ENCODE measurements at places on chromosomes 11 and 22.

GRCh38 chr22:21948824-21949568, 3.7 kb downstream of the PPM1F start:
- no peak for DNase-seq

GRCh38 chr22:38424525-38425080, 30.4 kb downstream of the KCNJ4 start:
- no peak for DNase-seq

DNA sequence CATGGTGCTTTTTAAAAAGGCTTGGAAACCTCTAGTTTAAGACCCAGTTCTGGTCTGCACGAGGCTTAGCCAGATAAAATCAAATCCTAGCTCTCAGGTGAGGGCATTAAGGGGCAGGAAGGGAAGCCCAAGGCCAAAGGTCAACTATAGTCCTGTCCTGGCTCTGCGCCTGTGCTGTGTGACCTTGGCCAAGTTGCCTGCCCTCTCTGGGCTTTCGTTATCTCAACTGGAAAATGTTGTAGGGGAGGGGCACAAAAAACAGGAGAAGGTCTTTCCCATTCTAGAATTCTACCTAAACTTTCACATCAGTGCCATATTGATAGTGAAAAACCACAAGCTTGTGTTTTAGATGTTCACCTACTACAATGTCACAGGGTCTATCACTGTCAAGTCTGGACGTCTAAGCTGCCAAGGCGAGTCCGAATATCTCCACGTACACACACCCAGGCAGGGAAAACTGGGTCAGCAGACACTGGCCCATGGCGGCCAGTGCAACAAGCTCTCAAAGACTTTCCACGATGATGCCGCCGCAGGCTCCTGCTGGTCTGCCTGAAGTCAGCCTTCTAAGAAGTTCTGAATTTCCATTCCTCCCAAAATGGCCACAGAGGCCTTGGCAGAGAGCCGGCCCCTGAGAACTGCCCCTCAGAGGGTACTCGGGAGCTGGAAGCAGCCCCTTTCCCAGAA, 18.0 kb downstream of the MN1 start:
- no peak for DNase-seq

DNA sequence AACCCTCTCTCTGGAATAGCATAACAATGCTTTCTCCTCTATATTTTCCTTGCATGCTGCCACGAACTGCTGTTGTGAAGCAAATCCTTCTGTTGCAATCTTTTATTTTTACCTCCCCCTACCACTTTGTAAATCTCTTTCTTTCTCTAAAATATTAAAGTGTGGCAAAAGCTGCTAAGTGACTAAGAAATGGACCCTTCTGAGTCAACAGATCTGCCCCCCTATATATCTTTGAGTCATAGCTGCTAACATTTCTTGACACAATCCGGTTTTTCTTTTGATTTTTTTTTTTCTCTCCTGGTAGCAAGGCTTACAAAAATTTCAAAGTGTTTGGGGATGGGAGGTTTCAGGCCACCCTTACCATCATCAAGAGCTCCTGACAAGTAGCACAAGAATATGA, 39.0 kb upstream of the KIRREL3 start:
- no peak for DNase-seq

GRCh38 chr11:131099746-131100145, 183.5 kb upstream of the SNX19 start:
- DNase-seq = no peak

DNA sequence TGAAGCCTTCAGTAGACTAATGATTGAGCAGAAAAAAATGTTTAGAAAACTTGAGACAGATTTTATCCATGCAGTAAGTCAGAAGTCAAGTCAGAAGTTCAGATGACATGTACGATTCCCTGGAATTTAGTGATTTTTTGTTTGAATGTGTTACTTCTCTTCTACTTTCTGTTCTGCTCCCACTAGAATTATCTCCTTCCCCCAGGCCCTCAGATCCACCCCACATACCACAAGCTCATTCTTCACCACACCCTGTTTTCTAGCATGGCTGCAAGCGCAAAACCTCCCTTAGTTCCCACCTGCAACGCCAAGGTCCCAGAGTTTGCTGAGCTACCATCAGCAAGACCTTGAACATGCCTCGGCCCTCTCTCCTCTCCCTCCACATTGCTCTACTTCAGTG, 64.1 kb downstream of the KCNJ1 start:
- DNase-seq = no peak

DNA sequence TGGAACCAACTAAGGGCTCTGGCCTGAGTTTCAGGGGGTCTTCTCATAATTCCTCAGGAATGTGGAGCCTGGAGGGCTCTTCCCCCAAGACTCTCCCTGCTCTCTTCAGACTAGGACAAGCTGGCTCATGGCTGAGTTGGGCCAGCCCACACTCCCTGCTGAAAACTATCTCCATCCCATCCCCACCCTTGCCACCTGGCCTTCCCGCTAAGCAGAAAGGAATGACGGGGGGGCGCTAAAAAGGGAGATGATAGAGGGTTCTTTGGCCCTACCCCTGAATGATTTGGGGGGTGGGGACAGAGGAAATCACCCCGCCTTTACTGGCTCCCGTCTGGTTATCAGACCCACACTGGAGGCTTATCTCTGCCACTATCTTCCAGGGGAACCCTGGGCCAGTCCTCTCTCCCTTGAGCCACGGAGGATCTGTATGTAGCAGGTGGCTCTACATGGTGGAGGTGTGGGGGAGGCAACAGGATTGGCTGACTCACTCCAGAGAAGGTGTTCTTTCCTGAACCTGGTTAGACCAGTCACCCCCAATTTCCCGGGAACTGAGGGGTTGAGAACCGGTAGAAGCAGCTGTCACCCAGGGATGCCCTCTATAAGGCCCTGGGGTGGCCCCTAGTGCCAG, 5.7 kb downstream of the SMTN start:
- no peak for DNase-seq

- DNase-seq = no peak
Observed at GRCh38 chr11:69008737-69009440, 4.2 kb downstream of the MRGPRF start.

DNA sequence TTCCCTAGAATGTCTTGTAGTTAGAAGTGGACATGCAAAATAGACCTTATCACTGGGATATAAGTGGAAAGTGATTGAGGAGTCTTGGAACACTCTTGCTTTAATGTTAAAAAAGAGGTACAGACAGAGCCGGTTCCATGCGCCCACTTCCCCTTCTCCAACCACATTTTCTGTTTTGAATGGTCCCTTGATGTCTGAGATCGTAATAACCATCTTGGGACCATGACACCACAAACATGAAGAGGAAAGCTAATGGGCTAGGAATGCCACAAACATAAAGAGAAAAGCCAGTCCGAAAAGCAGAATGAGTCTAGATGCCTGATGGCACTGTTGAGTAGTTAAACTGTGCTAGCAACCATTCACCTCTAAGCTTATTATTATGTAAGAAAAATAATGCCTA, 54.8 kb upstream of the SPON1 start:
- no peak for DNase-seq

DNA sequence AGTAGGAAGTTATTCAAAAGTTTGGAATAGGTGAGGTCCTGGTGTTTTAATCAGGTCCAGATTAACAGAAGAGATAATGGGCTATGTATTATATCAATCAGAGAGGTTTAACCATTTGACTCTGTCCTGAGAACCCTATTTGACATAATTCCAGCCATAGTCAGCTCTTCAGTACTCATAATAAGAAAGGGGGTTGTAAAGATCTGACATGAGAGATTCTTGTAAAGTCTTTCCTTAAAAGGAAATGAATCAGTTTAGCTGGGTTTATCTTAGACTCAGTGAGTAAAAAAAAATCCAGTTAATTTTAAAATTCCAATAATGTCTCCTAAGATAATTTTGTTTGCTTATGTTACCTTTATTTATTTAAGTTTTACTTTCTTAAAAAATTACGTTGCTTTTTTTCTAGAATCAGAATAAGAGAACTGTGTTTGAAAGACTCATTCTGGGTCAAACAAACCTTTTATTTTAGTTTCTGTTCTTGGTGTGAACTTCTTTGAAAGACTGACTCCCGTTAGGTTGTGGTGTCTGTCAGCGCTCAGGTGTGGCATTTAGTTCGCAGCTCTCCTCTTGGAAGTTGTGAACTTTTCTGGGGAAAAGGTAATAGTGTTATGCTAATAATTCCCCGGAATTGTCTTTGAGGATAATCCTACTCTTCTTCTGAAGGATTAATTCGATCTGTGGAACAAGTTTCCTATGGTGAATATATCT, 20.5 kb downstream of the NUCB2 start:
- DNase-seq = no peak

GRCh38 chr11:34443136-34443535, 4.4 kb downstream of the CAT start:
- no peak for DNase-seq

- DNase-seq = no peak
Observed at GRCh38 chr11:63505857-63506528, at the start of gene LGALS12. Gene LGALS12, plus strand, starts transcription at chr11:63506084. Its CDS starts 375 bp downstream, at chr11:63506459.

DNA sequence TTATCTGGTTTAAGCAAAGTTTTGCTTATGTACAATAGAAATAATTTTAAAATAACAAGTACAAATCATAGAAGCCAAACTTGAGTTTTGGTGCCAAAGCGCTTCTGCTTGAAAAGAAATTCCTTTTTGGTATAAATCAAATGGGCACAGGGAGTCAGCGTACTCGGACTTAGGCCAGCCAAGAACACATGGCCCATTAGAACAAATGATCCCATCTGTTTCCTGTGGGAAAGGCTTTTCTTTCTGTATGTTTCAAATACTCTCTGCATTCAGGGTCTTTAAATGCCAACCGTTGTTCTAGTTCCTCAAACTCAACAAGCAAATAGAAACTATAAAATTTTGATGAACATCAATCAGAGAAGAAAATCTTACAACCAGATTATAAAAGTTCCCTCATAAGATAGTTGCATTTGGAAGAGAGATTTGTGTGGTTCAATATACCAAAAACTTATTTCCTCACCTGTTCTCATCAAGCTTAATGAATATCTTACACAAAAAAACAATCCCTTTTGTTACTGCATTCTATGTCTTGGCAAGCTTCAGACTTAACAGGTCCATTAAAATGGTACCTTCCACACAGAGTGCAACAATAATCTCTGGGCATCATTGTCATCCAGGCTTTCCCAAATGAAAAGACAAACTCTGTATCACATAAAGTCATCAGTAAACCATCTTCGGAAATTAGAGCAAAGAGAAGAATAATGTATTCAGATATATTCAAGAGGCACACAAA, 739.8 kb upstream of the API5 start:
- no peak for DNase-seq

DNA sequence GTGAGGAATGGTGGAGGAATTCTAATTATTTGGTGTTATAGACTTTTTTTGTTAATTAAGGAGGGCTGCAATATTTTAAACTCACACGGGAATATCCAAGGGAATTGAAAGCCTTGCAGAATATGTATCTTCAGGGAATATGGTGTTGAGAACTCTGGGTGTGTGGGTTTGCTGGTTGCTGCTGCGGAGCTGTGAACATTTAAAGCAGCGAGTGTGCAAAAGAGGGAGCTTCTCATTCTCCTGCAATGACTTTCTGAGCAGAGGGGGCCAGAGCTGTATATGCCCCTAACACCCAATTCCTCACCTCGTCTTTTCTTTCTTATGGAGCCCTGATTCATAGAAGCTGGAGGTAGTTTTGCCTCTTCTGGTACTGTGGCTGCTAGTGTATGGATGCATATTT, 217.7 kb downstream of the HIPK3 start:
- DNase-seq = no peak

DNA sequence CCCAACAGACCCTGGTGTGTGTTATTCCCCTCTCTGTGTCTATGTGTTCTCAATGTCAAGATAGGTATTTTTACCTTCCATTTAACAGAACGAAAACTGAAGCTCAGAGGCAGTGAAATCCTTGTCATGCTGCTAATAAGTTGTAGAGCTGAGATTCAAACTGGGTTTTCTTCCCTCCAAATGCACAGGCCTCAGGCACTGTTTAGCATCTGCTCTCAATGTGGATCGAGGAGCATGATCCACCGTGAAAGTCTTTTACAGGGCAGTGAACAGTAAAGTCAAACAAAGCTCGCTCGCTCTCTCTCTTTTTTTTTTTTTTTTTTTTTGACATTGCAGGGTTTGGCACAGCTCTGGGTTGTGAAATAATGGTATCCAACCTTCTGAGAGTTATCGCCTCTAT, 401.0 kb upstream of the SYN3 start:
- no peak for DNase-seq

DNA sequence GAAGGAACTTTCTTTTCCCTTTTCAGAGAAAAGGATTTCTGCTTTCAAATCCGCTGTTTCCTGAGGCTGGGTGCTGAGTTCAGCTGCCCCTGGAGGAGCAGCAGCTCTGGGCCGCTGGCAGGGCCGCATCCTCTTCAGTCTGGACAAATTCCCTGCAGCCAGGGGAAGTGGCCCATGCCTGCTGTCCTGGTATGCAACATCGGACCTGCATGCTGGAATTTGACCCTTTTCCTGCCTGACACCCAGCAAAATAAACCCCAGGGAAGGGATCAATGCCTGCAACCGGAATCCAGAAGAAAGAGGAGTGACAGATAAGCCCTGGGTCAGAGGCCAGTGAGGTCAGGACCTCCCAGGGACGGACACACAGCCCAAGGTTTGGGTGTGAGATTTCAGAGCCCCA, 54.1 kb upstream of the LINC01488 start:
- DNase-seq = no peak

GRCh38 chr22:49281467-49282340, 546.0 kb downstream of the BRD1 start:
- DNase-seq = no peak

Measured in T follicular helper cell (primary cell).